ENCODE measurements at places on chromosomes 11 and 22.
A peak's percentile ranks its signal among the peaks of the same experiment; 100 is the strongest.

DNA sequence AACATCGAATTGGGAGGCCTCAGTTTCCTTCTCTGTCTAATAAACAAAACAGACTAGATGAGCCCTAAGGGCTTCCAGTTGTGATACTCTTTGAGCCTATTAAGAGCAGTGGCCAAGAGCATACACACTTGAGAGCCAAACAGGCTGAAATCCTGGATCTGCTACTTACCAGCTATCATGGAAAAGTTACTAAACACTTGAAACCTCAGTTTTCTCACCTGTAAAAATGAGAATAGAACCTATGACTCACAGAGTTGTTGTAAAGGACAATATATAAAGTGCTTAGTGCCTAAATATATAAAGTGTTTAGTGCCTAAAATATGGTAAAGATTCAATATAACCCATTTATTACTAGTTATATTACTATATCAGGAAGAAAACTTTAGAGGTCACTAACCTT is 23.7 kb upstream of the GDPD4 start:
- no peak for DNase-seq

- DNase-seq = no peak
These were observed 3.6 kb downstream of the C11orf68 start for GRCh38 chr11:65915101-65915820.

GRCh38 chr11:76700177-76701100 is 29.9 kb upstream of the LRRC32 start:
- DNase-seq = peak; percentile 98

DNA sequence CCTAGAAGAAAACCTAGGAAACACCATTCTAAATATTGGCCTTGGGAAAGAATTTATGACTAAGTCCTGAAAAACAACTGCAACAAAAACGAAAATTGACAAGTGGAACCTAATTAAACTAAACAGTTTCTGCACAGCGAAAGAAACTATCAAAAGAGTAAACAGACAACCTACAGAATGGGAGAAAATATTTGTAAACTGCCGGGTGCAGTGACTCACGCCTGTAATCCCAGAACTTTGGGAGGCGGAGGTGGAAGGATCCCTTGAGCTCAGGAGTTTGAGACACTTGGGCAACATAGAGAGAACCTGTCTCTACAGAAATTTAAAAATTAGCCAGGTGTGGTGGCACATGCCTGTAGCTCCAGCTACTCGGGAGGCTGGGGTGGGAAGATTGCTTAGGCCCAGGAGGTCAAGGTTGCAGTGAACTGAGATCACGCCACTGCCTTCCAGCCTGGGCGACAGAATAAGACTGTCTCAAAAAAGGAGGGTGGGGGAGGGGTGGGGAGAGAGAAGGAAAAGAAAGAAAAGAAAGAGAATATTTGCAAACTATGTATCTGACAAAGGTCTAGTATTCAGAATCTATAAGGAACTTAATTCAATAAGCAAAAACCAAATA is 14.0 kb downstream of the OR2AT4 start:
- DNase-seq = no peak

GRCh38 chr11:48116437-48117228 is 100.0 kb upstream of the OR4B1 start:
- DNase-seq = no peak

GRCh38 chr11:57776031-57776521 is 14.5 kb downstream of the CTNND1 start:
- peak; percentile 84 for DNase-seq

DNA sequence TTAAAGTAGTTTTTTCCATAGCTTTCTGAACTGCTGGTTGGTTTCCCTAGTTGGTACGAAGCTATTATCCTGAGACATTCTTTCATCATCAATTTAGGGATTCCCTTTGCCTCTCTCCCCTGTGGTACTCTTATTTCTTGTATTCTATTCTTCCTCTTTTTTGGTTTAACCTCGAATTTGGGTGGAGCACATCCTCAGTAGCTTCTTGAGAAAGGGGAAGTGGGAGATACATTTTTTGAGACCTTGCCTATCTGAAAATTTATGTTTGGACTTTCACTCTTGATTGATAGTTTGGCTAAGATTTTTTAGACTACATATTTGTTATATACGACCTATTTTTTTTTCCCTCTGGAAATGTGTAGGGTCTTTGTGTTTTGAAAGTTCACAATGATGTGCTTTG is 121.7 kb upstream of the ZBED5 start:
- DNase-seq = no peak

DNA sequence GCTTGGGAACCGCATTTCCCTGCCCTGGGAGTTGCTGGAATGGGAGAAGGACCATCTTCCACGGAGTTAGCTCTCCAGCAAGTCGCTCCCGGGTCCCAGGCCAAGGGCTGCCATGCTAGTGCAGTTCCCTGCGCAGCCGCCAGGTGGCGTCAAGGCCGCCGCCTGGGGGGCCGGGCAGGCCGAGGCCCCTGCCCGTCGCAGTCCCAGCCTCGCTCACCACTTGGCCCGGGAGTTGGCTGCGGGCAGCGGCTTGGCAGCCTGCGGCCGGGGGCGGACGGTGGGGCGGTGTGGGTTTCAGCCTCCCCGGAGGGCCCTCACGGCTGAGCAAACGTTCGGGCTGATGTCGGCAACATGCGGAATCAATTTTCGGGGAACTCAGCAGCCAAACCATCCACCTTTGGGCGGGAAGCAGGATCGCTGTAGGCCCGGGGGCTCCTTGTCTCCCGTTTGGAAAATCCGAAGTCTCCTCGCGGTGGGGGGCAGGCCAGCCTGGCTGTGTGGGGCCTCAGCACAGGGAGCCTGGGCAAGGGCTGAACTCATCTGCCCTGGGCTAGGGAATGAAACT is 415.1 kb downstream of the SOX6 start:
- peak; percentile 75 for DNase-seq
